ENCODE measurements at places on chromosomes 4 and X.

- DNase-seq = no peak
Measured at GRCh38 chr4:23429497-23429896, 460.4 kb downstream of the PPARGC1A start.

DNA sequence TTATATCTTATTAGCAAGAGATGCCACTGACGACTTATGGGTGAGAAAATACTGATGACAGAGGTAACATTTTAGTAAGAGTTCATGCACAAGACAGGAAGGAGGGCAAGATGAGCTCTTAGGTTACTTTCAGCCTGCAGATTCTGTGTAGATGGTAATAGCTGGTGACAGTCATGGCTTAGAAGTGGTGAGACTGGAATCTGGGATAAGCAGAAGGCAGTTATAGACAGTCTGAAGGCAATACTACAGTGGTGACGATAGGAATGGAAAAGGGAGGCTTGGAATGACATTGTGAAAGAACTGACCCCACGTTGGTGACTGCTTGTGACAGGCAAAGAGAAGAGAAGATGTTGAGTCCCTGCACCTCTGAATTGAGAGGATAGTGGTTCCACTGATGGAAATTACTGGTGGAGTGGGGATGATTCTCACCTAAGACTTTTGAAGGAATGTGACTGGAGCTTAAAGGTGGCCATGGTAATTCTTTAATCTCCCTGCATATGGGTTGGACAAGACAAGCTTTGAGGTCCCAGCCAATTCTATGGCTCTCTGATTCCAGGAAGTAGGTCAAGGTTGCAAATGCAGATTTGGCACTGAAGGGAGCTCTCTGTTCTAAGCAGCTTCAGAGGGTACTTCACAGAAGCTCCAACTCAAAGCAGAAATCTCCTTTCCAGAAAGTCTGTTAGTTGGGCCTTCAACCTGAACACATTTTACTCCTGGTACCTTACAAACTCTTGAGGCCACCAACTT is 99.7 kb downstream of the RASL11B start:
- DNase-seq = no peak

DNA sequence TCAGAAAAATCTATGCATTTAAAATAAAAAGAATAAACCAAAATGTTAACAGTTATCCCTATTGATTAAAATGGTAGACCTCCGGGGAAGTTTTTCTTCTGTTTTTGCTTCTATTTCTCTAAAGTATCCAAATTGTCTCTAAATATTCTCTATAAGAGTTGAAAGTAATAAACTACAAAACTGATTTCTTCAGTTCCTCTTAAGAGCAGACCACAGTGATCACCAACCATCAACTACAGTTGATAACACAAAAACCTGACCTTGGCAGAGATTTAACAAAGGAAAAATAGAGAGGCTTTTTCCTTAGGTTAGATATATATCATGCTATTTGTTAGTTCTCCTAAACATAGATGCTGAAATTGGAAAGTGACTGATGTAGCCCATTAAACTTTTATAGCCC is 27.3 kb downstream of the DDX60 start:
- no peak for DNase-seq

- no peak for DNase-seq
Measured at GRCh38 chr4:1367230-1367935, 20.4 kb downstream of the UVSSA start.

GRCh38 chrX:50000937-50001542 is 78.6 kb downstream of the CLCN5 start:
- DNase-seq = no peak

All from T-helper 17 cell (primary cell).